ENCODE measurements at places on chromosomes 2 and 18.

DNA sequence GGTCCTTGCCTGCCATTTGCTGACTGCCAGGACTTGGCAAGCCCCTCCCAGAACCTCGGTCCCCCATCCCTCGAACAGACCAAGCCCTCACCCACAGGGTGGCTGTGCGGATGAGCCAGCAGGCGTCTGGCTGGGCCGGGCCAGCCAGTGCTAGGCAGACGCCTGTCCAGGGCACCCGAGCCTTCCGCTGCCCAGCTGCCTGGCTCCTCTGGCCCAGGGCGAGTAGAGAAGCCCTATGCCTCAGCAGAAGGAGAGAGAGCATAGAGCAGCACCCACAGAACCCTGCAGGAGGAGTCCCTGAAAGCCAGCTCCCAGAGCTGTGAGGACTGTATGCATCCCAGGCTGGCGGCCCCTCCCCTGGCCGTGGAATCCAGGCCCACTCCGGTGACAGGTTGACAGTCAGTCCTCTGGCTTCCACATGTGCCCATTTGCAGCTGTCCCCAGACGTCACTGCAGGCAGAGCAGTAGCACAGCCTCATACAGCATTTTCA, 62.1 kb upstream of the GLI2 start:
- no peak for DNase-seq

GRCh38 chr2:72694715-72695496, 130.9 kb downstream of the EXOC6B start:
- no peak for DNase-seq

DNA sequence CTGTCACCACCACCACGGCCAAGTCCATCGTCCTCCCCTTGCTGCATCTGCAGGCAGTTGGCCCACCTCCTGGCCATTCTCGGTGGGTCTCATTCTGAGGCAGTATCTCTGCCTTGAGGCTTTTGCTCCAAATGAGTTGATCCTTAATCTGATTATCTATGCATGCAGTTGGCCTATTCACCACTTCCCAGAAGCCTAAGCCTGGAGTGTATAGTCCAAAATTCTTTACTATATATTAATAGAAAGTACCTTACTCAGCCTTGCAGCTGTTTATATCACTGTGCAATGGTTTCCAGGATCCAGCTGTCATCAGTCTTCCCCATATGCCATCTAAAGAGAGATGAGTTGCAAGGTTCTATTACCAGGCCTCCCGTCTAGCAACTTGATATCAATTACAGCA, 292.4 kb downstream of the SS18 start:
- no peak for DNase-seq

GRCh38 chr2:197445746-197446145, 7.6 kb upstream of the COQ10B start:
- no peak for DNase-seq

DNA sequence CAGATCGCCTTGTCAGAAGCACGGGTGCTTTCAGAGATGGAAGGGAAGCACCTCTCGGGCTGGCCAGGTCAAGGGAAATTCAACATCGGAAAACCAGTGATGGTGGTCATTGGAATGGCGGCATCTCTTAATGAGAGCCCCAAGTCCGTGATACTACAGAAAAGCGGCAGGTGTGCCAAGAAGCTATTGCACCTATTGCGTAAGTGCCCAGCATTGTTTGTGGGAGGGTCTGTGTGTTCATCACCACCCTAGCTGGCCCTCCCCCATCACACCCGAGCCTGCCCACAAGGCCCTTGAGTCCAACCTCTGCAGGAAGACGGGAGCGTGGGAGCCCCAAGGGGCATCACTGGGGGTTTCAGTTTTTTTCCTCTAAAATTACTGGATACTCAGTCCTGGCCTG, 100.7 kb downstream of the DGKD start:
- DNase-seq = no peak

- no peak for DNase-seq
Observed at GRCh38 chr2:124476291-124476690, 451.2 kb downstream of the CNTNAP5 start.

DNA sequence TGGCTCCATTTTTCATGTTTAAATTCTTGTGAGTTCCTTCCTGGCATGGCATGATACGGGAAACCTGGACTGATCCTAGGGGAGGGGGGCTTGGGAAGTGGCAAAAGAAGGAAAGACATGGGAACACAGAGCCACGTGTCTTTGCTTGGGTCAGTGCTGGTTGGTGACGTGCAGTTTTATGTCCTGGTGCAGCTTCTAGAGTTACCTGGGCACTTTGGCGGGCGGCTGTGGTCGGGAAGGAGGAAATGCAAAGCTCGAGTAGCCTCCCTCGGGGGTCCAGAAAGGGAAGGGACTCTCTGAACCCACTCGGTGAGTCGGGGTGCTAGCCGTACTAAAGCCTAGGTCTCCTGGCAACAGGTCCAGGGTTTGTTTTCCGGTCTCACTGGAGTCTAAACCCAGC, 94.6 kb downstream of the APOB start:
- no peak for DNase-seq

DNA sequence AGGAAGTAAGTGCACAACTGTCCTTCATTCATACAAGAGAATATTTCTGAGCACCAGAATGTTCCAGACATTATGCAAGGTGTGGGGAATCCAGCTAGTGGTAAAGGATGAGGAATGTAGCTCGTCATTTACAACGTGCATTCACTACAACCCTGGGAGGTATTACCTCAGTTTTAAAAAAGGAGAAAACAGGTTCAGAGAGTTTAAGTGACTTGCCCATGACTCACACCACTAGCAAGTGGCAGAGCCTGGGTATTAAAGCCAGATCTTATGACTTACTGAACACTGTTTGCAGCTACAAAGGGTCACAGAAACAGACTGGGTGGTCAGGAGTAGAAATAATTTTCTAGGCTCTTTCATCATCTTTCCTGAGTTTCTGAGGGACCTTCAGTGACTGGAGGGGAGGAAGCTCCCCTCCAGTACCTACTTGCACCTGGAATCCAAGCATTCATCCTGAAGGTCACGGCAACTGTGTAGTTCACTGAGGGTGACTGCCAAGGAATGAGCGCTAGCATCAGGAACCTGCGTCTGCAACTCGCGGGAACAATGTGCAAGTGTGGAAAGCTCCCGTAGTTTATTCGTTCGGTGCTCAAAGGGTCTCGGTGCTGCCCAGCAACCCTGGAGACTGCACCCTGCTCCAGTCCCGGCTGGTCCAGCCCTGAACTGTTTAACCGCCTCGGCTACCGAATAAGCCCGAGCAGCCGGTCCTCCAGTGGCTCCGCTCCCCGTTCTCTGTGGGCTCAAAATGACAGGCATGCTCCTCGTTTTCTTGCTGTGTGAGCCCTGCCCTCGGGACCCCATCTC, 647 bp downstream of the CCDC121 start:
- no peak for DNase-seq

DNA sequence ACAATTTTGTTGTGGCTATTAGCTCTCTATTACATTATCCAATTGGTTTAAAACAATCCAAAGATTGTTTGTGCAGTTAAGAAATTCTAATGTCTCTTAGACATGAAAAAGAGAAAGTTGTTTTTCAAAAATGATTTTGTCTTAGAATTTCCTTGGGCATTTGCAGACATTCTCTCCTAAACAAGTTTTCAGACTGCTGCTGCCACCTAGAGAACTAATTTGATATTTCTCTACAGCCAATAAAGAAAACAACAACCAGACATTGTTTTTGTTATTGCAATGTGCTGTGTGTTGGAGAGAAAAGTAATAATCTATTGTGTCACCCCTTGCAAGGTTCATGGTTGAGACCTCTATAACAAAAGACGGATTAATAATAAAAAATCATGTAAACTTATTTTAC, 119.0 kb upstream of the SYT4 start:
- DNase-seq = no peak

- no peak for DNase-seq
Observed at GRCh38 chr2:180969124-180969523, 11.3 kb upstream of the UBE2E3 start.

DNA sequence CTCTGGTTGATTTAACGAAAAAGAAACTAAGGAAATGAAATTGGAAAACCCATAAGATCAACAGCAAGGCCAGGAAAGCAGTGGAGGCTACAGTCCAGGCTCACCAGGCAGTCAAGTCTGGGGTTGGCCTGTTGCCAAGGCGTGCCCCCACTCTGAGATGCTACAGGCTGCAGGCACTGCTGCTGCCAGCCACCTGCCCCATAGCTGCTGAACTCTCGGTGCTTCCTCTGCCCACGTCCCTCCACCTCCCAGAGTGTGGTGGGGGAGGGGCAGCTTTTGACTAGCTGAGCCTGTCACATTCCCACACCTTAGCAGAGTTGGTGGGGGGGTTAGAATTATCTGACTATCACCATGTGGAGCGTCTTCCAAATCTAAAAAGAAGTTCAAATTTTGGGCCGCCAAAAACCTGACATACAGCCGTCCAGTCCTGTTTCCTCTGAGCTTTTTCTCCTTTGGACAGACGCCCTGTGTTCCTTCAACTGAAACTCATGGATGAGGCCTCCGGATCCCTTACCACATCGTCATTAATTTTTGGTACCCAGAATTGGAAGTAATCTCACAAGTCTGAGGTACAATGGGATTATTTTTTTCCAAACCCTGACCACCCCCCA, 3.9 kb upstream of the SH3RF3 start:
- DNase-seq = no peak

- DNase-seq = no peak
Observed at GRCh38 chr2:171469176-171469575, 35.1 kb downstream of the DCAF17 start.

- no peak for DNase-seq
Observed at GRCh38 chr2:180705551-180705950, 274.9 kb upstream of the UBE2E3 start.

GRCh38 chr2:37287966-37288365, 36.7 kb downstream of the PRKD3 start:
- DNase-seq = no peak

- no peak for DNase-seq
Observed at GRCh38 chr2:179248024-179248348, 16.6 kb downstream of the SESTD1 start.

DNA sequence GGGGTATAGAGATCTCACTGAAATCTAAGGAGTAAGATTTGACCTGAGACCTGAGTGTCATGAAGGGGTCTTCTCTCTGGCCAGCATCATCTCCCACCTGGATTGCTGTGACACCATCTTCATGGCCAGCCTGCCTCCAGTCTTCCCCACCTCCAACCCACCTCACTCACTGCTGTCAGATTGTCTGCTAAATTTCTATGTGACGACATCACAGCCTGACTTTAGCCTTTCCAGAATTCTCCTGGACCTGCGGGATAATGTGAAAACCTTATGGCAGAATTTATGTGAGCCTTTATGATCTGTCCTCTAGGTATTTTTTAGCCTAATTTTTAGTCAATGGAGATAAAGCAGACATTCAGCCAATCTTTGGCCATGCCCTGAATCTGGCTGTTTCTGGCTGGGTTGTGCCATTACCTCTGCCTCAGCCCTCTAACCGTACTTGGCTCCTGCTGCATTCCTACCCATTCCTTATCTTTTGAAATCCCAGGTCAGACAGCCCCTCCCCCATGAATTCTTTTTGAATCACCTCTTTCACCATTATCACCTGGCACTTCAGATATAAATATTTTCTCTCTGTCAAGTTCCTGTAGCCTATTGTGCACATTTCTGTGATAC, 66.4 kb upstream of the MMADHC start:
- no peak for DNase-seq

DNA sequence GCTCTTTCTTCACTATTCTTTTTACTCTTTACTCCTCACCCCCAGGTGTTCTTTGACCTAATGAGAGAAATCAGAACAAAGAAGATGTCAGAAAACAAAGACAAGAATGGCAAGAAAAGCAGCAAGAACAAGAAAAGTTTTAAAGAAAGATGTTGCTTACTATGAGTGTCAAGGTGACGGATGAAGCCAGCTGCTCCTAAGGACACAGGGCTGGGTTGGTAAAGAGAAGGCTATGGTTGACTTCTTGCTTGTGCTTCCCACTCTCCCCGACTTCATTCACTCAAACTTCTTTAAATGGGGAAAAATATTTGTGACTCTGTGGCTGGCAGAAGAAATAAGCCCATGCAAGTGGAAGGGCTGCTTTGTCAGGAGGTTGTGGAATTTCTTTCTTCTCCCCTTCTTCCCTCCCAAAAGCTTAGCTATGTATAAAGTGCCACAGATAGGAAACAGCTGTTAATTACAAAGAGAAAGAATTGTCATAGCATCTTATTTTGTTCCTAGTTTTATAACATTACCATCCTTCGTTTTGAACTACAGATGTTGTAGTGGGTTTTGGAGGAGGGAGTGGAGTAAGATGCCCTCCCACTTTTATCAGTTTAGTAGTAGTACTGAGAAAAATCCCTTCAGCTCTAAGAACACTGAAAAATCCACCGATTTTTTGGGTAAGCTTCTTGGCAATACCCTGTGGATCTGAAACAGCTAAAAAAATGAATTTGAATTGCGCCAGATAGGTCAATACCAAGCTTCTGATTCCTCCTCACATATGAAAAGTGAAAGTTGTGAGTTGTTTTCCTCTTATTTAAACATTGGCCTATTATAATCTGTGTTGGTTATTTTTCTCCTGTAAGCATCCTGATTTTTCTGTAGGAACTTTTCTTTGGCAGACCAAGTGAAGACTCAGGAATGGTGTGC, 40.7 kb downstream of the RALB start:
- DNase-seq = no peak

GRCh38 chr18:37336568-37337285, 228.9 kb downstream of the CELF4 start:
- no peak for DNase-seq

- DNase-seq = no peak
Observed at GRCh38 chr2:216849987-216850386, 9.9 kb downstream of the TNP1 start.
